Anterior cingulate cortex (tissue), 58 donors: ENCODE measurements at places on chromosomes 12 and 14.

DNA sequence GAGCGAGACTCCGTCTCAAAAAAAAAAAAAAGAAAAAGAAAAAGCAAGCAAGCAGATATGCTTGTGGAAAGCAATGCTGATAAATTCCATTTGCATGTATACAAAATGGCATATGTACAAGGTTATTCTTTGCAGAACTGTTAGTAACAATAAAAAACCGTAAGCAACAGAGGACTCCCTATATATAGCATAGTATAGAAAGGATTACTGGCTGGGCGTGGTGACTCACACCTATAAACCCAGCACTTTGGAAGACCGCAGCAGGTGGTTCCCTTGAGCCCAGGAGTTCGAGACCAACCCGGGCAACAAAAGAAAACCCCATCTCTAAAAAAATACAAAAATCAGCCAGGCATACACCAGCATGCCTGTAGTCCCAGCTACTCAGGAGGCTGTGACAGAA lies 13.5 kb downstream of the GCN1 start:
- no peak for DNase-seq

DNA sequence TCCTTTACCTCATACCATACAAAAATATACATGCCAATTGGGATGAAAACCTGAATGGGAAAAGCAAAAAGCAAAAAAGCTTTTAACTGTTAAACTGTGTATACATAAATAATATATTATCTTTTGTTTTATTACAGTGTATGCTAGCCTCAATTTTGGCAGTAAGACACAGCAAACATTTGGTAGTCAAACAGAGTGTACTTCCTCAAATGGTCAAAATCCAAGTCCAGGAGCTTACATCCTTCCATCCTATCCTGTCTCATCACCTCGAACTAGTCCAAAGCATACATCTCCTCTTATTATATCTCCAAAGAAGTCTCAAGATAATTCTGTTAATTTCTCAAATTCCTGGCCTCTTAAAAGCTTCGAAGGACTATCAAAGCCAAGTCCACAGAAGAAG lies 41.9 kb downstream of the TOGARAM1 start:
- DNase-seq = no peak

- no peak for DNase-seq
These were observed 89.7 kb upstream of the CPM start for GRCh38 chr12:69022674-69023073.

DNA sequence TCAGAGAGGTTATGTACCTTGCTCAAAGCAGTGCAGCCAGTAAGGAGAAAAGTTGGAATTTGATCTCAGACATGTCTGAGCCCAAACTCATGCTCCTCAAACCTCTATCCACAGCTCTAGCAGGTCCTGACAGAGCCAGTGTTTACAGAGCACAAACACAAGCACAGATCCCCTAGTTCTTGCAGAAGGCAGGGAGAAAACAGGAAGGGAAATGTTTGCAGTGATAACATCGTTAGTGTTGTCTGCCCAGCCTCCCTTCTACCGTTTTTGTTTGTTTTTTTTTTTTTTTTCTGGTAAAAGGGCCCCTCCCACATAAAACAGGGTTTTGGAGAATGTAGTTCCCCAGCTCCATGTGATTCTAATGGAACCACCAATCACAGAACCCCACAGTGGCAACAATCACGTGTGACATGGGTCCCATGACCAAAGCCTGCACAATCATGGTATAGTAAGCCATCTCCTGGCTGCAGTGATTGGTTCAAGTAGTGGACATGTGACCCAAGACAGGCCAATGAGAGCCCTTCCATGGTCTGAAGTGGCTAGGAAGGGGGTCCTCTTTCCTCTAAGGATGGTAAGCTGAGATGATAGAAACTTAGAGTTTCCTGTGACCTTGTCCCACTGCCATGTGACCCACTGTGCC lies 513.4 kb downstream of the MED13L start:
- no peak for DNase-seq

DNA sequence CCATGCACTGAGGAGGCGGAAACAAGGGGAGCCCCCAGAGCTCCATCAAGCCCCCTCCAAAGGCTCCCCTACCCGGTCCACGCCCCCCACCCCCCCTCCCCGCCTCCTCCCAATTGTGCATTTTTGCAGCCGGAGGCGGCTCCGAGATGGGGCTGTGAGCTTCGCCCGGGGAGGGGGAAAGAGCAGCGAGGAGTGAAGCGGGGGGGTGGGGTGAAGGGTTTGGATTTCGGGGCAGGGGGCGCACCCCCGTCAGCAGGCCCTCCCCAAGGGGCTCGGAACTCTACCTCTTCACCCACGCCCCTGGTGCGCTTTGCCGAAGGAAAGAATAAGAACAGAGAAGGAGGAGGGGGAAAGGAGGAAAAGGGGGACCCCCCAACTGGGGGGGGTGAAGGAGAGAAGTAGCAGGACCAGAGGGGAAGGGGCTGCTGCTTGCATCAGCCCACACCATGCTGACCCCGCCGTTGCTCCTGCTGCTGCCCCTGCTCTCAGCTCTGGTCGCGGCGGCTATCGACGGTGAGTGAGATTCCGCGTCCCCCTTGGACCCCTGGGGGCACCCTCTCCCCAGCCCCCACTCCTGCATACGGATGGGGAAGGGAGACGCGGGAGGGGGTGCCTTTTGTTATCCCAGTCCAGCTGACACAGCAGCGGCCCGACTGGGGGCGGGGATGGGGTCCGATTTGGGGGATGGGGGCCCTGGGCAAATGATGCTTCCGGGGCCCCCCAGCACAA lies 400 bp downstream of the LRP1 start:
- no peak for DNase-seq

- DNase-seq = no peak
These were observed 83.0 kb downstream of the DENND5B start for GRCh38 chr12:31507966-31508365.

DNA sequence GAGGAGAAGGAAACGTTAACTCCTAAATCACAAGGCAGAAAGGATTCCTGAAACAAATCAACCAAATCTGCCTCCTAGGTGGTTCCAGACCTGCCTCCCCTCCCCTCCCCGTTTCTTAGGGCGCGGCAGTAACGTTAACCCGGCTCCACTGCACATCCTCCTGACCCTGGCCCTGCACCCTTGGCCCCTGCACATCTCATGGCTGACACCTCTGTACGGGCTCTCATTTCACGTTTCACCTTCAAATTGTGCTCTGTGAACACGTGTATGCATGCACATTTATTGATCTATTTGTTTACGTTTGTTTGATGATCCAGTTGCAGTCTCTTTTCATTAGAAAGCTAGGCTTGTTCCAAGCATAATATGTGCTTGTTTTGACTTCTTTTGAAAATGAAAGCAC lies 358.1 kb downstream of the ADGRD1 start:
- no peak for DNase-seq

GRCh38 chr12:72610342-72610741 lies 338.2 kb downstream of the TRHDE start:
- no peak for DNase-seq

DNA sequence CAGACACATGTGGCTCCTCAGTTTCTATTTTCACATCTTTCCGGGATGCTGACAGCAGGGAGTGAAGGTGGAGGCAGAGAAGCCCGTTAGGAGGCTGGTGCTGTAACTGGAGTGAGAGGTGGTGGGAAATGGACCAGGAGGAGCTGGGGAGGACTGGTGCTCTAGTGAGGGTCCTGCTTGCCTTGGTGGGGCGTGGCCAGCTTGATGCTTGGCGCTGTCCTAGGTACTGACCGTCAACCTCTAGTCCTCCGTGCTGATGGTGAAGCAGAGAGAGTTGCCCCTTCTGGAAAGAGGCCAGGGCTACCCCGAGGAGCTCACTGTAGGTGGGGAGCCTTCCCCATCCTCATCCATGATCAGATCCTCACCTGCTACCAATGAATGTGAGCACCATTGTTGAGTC lies 1.4 kb downstream of the TRMT61A start:
- DNase-seq = no peak

DNA sequence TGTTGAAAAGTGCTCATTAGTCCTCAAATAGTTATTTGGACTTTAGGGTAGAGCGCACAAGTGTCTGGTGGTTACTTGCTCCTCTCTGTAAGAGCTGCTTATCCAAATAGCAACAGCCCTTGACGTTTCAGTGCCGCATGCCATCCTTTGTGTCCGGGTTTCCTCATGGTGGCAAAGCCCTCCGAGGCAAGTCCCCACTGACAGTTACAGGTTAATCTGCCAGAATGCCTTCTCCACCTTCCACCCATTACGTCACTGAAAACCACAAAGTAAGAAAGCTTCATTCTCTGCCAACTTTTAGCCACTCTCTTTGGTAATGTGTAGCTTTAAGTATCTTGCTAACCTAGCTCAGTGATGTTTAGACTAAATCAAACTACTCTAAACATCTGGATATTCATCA lies 78.6 kb downstream of the POLR3B start:
- DNase-seq = no peak

DNA sequence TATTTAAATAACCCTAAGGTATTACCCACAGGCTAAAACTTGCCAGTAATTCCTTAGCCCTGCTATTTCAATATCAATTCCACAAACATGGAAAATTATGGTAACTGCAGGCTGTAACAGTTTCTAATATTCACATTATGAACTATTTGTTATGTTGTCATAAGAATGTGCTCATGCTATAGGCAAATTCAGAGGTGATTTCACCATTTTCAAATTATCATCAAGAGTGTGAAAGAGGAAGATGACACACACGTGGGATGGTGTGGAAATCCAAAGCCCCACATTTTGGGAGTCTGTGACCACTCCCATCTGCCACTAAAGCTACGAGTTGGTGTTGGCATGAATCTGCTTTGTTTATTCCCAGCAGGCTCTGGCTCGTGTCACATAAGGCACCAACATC lies 5.9 kb upstream of the MYO1A start:
- DNase-seq = no peak

GRCh38 chr14:81432219-81432661 lies 32.1 kb upstream of the STON2 start:
- DNase-seq = no peak

DNA sequence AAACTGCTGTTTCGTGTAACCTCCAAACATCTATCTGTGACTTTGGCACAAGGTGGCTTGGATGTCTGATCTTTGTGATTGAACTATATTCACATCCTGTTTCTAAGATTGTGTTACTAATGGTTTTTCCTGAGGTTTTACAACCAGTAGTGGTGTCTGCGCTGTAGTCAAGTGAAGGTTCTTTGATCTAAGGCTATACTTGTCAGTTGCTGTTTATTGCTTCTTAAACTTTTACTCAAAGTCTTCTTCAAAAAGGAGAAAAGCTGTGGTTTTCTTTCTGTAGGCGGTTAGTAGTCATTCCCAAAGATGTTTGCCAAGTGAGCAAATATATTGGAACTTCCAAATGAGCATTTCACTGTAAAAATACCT lies 12.3 kb upstream of the CALM1 start:
- no peak for DNase-seq

DNA sequence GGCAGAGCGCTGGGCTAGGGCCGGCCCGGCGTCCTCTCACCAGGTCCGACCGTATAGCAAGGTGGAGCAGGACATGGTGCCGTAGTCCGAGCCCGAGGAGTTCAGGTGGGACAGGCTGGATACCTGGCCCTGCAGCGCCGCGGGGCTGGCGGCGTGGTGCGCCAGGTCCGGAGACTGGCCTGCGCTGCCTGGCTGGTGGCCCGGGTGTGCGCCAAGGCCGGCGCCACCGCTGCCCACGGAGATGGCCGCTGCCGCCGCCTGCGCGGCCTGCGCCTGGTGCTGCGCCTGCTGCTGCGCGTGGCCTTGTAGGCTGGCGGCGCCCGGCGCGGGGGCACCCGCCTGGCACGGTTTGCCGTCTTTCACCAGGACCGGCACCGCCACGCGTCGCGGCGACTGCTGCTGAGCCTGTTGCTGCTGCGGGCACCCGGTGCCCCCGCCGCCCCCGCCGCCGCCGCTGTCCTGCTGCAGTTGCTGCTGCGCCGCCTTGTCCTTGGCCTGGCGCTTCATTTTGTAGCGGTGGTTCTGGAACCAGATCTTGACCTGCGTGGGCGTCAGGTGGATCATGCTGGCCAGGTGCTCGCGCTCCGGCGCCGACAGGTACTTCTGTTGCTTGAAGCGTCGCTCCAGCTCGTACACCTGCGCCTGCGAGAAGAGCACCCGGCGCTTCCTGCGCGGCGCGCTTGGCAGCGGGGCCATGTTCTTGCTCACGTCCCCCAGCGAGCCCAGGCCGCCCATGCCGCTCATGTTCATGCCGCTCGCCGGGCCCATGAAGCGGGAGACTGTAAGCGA lies 2.6 kb downstream of the NKX2-1 start:
- DNase-seq = no peak

DNA sequence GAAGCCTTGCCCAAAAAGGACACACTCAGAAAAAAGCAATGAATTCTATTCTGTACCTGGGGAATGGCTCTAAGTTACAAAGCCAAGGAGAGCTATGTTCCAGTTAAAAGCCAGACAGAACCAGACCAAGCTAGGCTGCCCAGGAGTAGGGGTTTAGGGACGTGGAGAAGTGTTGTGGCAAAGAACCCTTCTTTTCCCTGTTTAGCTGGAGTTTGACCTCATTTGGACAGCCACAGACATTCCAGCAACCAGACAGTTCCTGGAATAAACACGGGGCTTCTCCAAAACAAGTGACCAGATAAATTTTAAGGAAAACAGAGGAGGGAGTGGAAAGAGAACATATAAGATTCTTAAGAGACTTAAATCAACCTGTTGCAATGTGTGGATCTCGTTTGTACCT lies 62.3 kb downstream of the GCH1 start:
- no peak for DNase-seq

DNA sequence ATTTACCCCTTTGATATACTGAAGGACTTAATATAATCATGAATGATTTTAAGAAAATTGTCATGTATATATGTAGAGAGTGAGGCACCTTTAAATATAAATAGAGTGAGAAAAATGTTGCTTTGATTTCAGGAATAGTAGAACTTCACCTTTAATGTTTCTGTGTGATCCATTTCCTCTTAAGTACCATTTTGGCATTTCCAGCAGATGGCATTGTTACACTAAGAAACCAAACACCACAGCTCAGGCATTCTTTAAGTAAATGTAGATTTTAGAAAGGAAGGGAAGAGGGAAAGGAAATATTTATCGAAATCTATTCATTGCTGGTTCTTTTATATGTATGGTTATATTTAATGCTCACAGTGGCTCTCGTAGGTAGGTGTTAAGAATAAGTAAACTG lies 556.7 kb upstream of the FBXO33 start:
- no peak for DNase-seq
